AG08395 (cell line): ENCODE measurements at places on chromosomes 16 and 17.
A peak's percentile ranks its signal among the peaks of the same experiment; 100 is the strongest.

DNA sequence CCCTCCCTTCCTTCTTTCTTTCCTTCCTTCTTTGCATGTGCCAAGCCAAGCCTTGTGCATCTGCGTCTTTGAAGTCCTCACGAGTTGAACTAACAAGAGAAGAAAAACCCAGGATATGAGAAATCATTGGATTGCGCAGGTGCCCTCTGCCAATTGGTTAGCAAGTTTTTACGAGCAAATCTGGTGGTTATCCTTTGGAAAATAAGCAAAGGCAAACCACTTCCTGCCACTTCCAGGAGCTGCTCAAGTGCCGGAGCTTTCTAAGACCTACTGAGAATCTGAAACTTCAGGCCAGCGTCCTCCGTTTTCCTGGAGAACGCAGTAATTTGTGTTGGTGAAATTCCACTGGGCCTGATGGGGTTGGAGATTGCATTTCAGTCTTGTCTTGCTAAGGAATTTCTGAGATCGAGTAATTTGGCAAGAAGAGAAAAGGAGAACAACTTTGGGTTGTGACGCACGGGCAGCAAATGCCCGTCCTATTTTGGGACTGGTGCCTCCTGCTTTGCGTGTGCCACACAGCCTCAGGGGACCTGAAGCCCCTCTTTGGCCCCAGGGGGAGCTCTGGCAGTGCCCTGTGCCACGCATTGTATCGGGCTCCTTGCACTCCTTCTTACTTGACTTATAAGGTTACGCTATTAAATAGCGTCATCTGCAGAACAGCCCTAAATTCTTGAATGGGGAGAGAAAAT, 56.4 kb downstream of the CMIP start:
- DNase-seq = peak; percentile 58

GRCh38 chr16:1188432-1189189, 35.7 kb downstream of the CACNA1H start:
- peak; percentile 63 for DNase-seq

- no peak for DNase-seq
Observed at GRCh38 chr16:57486858-57487834, 853 bp upstream of the DOK4 start.

DNA sequence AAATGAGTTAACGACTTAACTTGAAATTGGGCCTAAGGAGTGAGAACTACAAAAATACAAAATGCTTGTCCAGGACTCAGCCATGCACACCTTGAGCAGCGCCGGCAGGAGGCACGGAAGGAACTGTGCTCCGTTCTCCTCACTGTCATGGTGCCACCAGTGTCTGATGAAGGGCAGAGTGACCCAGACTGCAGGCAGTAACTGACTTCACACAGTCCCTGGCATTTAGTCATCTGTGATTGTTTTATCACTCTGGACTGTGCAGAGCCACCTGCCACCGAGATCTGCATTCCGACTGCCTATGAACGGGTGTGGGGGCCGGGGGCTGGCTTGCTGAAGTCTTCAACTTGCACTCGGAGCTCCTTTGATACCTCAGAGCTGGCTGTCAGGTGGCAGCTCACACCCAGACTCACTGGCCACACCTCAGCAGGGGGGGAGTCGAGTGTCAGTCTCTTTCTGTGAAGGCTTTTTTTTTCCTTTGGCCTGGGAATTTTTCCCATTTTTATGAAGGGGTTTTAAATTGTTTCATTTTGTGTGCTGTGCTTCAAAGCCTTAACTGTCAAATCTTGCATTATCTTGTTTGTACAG, 20.2 kb upstream of the ENDOV start:
- no peak for DNase-seq

DNA sequence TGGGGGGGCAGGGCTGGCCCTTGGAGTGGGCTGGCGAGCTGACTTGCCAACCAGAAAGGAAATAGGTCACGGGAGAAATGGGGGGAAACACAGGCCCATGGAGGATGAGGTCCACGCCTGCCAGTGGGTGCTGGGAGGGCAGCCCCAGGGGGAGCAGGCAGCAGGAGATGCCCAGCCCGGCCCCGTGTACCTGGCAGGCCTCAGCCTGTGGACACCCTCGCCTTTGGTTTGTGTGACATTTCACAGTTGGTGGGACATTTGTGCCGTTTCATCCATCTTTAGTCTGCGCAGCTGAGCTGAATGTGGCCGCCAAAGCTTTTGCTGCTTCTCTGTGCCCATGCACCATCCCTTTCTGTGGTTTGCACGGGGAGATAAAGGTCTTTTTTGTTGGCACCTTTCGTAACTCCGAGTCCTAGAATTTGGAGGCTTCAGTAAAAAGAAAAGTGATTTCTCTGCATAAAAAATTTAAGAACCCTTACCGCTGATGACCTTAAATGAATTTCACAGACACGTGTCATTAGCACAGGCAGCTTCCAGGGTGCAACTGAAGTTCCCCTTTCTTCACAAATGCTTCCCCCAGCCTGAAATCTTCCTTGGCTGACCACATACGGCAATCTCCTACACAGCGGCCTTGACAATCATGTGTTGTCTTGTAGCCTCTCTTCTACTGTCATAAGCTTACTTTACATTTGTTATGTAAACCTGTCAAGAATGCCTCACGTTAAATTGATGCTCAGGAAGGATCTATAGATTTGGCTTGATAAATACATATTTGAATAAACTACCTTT, 193.6 kb downstream of the RPTOR start:
- DNase-seq = no peak
